ENCODE measurements at places on chromosomes 6 and 20.

GRCh38 chr20:623021-623420 is 12.9 kb upstream of the TCF15 start:
- DNase-seq = no peak

DNA sequence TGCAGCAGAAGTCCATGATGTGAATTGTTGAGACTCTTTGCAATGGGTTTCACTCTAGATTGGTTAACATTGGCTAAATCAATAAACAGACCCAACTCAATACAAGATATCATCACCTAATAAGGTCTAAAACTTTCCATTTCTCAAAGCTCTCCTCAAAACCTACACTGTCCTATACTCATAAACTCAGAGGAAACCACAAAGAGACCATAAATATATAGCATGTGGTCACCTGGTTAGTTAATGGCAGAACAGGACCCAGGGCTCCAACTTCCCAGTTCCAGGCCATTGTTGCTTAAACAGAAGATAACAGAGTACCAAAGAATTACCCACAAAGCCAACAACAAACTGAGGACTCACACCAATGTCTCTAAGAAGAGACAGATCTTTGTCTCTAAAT is 12.0 kb downstream of the RTN4IP1 start:
- DNase-seq = no peak

GRCh38 chr20:3885715-3886114 is 3.5 kb upstream of the PANK2 start:
- DNase-seq = no peak

GRCh38 chr6:47028835-47029360 is 13.2 kb downstream of the ADGRF1 start:
- no peak for DNase-seq

GRCh38 chr20:63939061-63939935 is 16.9 kb downstream of the UCKL1 start:
- DNase-seq = no peak

- DNase-seq = no peak
Observed at GRCh38 chr20:37681384-37682112, 12.3 kb upstream of the CTNNBL1 start.

- no peak for DNase-seq
Observed at GRCh38 chr6:160692369-160692959, 9.6 kb upstream of the PLG start.

- peak; percentile 23 for DNase-seq
Observed at GRCh38 chr6:49849213-49849907, 17.0 kb downstream of the CRISP1 start.

GRCh38 chr6:9482030-9482738 is 932.7 kb downstream of the TFAP2A start:
- peak; percentile 76 for DNase-seq

- no peak for DNase-seq
Observed at GRCh38 chr6:36986704-36987047, 680 bp upstream of the MTCH1 start.

GRCh38 chr6:134247231-134247833 is 70.6 kb downstream of the SGK1 start:
- no peak for DNase-seq

DNA sequence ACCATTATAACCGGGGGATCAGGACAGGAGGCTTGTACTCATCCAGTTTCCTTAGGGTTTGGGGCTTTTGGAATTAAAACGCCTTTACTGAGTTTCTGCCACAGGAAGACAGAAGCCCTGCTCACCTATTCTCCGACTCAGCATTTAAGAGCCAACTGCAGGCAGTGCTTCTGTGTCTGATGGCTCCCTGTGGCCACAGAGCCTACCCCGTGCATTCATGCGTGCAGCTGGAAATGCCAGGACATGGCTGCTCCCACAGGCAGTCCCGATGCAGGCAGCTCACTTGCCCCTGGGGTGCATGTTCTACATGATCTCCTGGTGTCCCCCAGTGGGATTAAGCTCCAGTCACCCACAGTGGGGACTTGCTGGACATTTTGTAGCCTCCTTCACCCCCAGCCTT is 22.2 kb downstream of the ZNF831 start:
- no peak for DNase-seq

GRCh38 chr6:136508725-136509392 is 41.4 kb downstream of the MAP7 start:
- no peak for DNase-seq

DNA sequence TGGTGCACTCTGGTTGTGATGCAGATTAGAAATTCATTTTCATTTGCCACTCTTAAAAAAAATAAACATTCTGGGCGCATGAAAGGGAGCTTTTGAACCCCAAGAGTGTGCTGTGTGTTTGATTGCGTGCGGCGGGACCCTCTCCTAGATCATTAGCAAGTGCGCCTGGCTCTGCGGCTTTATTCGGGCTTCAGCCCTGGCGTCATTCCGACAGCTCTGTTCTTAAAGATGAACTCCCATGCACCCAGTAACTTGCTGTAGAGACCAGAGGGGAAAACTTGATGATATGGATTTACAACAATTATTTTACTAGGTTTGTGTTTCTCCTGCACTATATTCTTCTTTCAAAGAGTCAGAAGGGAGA is 48.9 kb upstream of the ARMC2 start:
- no peak for DNase-seq

GRCh38 chr20:60302875-60303274 is 344.7 kb downstream of the CDH26 start:
- DNase-seq = no peak

DNA sequence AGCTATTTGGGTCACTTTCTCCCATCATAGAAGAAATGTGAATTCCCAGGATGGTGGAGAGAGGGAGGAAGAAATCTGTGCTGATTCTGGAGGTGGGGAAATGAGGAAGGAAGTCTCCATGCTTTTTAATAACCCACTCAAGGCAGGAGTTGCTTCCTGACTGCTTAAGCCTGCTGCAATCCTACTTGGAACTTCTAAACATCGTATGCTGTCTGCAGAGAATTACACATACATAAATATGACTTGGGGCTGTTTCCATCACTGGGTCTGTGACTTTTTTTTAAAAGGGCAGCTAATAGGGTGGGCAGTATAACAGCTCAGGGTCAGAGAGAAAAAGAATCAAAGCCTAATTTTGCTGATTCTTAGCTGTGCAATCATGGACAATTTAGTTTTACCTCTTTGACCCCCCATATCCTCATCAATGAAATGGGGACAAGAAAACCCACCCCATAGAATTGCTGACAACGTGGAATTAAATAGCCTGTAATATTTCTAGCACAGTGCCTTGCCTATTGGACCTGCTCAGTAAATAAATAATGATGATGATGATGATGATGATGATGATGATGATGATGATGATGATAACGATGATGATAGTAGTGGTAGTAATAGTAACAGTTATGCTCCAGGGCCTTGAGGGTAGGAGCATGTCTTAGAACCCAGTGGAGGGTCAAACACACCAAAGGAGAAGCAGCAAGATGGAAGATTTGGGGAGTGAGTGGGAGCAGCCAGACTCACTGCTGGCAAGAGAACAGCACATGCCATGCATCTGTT is 166.7 kb upstream of the LRFN2 start:
- DNase-seq = no peak

- DNase-seq = no peak
Observed at GRCh38 chr20:60787276-60787675, 464.8 kb upstream of the CDH4 start.

- DNase-seq = no peak
Observed at GRCh38 chr6:27957516-27957915, 475 bp downstream of the OR2B6 start.

DNA sequence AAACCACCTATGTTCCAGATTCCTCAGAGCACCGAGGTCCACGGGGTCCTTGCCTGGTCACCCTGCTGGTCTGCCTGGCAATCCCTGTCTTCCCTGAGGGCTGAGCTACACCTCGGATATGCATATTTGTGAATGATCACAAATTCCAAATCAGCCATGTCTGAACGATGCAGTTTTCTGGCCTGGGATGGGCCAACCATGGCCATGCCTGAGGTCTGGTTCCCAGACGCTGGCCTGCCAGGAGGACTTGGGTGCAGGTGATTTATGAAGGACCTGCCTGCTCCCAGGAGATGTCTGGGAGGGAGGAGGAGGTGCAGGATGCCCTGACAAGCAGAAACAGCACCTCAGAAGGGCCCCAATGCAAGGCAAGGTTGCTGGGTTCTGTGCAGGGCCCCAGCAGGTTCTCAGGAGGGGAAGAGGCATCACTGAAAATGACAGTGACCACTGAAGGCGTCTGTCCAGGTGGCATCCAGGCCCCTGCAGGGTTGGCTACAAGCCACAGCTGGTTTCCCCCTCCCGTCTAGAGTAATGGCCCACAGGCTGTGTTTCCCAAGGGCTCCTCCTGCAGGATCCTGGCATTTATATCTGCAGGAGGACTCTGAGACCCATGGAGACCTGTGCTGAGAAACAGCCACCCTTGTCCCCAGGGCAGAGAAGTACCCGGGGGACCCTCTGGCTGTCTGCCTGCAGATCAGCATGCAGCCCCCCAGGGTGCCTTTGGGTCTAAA is 205.3 kb downstream of the TAF4 start:
- no peak for DNase-seq

DNA sequence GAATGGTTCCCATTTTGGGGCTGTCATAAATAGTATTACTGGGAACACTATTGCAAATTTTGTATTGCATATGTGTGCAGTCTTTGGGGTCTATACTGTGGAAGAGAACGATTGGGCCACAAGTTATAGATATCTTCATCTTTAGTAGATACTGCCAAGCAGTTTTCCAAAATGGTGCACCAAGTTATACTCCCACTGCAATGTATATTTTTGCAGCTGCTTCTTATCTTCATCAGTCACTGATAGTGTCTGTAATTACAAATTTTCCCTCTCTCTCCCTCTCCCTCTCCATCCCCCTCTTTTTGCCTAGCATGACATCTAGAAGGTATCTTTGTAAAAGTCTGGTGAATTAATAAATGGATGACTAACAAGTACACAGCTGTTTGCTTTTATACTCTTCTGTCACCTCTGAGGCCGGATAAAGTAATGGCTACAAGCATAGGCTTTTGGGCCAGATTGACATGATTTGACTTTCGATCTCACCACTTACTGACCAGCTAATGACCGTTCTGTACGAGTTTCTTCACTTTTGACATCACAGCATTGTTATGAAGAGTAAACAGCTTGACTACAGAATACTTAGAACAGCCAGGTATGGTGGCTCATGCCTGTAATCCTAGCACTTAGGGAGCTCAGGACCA is 113.3 kb upstream of the SLC2A12 start:
- DNase-seq = no peak

DNA sequence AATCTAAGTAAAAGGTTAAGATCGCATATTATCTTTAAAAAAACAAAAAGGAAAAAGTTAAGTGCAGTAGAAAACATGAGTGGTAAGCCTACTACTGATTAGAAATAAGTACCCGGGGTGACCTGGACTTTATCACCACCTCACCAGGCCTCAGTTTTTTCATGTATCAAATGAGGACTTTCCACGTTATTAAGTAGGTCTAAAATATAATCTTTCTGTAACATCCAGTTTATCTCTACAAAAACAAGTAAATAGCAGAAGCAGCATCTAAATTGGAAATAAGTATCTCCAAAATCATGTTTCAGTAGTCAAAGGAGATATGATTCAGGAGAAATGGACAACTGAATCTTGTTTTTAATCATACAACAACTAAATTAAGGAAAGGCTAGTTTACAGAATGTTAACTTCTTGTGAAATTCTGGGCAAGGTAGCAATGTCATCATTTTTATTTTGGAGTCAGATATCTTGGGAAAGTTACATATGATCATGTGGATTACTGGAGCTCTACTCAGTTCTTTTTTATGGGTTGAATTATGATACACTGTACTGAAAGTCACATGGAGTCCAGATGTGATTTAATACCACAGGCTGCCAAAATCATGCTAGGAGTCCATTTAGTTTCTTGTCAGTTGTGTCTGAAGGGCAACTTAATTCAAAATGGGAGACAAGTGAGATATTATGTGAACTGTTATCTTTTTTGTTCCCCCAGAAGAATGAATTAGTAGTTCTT is 114.7 kb upstream of the PRL start:
- no peak for DNase-seq

- DNase-seq = no peak
Observed at GRCh38 chr20:31816221-31816620, 2.9 kb upstream of the MYLK2 start.

DNA sequence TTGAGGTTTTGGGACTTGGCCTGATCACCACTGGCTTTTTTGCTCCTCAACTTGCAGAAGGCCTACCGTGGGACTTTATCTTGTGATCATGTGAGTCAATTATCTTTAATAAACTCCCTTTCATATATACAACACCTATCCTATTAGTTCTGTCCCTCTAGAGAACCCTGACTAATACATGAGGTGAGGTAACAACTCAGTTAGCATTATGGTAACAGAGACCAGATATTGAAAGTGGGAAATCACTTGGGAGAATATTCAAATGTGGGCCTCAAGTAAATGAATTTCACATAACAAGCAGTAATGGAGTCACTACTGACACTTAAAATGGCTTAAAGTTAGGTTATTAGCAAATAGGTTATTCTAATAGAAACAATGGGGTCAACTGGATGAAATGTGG is 438.1 kb upstream of the AGPAT4 start:
- DNase-seq = no peak

DNA sequence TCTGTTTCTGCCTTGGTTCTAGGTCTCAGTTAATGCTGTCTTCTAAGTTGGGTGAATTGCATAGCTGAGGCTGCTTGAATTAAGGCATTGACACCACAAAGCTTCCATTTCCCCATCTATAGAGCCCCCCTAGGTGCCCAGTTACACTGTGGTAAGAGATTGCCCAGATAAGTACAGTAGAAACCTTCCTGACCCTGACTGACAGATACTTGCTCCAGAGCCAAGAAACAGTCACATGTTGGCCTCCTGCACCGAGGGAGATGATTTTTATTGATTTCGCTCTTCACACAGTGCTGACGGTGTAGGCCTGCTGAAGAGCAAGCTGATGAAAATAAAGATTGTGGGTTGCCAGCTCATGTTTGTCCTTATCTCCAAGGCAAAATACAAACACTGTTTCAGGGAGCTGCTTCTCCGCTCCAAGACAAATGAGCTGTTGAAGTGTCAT is 67.9 kb downstream of the TRMT11 start:
- no peak for DNase-seq

- no peak for DNase-seq
Observed at GRCh38 chr20:41290804-41291389, 26.6 kb downstream of the ZHX3 start.

GRCh38 chr6:11066505-11067347 is 22.6 kb upstream of the ELOVL2 start:
- DNase-seq = no peak

DNA sequence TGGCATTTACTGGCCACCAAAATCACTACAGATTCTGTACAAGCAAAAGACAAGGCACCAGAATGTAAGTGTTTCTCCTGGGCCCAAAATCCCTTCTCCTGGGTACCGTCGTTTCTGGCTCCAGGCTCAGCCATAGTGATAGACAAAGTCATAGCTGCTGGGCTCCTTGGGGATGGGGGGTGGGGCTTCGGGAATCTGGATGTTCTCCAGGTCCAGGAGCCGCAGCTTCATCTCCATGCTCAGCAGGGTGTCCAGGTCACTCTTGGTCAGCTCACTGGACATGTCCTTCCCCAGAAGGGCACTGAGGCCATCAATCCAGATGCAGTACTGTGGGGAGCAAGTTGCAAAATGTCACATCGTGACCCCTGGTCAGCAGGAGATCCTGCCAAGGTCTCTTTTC is 39.2 kb downstream of the ELMO2 start:
- DNase-seq = no peak

GRCh38 chr6:6090861-6091607 is 84.3 kb upstream of the NRN1 start:
- DNase-seq = no peak
